NCI-H1694 (cell line): ENCODE measurements at places on chromosomes 6 and 20.

DNA sequence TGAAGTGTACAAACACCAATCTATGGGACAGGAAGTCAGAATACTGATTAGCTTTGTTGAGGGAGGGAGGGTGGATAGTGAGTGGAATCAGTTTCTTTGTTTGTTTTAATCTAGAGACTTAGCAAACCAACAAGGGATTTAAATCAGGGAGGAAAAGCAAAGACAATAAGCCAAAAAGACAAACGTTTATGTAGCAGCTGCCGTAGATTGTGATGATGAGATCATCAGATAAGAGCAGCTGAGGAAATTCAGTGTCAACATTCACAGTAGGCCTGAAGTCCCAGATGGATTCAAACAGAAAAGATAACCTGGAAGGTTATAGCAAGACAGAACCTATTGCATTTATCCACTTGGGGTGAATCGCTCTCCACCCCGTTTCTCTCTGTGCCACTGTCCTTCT is 104.9 kb upstream of the SYNDIG1 start:
- DNase-seq = no peak

DNA sequence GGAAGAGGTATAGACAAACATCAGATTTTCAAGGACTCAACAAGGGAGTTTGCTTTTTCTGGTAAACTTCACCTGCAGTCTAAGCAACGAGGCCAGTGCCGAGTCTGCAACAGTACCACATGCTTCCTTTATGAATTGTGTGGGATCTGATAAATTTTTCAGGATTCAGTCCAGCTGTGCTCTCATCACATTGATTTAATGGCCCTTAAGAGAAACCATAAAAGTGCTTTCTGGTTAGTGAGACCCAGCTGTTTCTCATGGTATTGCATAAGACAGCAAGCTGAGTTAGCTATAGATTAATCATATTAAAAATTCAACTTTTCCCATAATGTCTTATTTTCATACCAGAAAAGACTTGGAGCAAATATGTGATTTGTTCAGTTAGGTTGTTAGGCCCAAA is 291.4 kb downstream of the CENPW start:
- DNase-seq = no peak

DNA sequence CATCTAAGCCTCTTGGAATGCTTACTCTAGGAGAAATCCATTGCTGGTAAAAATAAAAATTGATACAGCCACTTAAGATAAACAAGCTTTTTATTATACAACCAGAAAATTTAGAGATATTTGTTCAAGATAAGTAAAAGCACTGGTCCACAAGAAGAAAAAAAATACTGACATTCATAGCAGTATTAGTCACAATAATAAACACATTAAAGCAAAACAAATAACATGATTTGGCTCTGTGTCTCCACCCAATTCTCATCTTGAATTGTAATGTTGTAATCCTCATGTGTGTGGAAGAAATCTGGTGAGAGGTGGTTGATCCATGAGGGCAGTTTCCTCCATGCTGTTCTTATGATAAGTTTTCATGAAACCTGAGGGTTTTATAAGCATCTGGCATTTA is 1093.5 kb upstream of the ADGRB3 start:
- DNase-seq = no peak

- DNase-seq = no peak
Observed at GRCh38 chr6:77034161-77034560, 429.1 kb downstream of the HTR1B start.

DNA sequence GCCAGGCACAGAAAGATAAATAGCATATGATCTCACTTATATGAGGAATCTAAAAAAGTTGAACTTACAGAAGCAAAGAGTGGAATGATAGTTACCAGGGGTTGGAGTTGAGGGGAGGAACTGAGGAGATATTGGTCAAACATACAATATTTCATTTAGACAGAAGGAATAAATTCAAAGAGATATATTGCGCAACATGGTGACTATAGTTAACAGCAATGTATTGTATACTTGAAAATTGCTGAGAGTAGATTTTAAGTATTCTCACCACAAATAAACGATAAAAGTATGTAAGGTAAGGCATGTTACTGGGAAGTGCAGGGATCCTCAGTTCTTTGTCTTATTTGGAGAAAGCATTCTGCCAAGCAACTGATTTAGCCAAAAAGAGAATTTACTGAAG is 171.9 kb downstream of the LMBRD1 start:
- DNase-seq = no peak

GRCh38 chr20:48019940-48020339 is 234.7 kb upstream of the SULF2 start:
- DNase-seq = no peak

DNA sequence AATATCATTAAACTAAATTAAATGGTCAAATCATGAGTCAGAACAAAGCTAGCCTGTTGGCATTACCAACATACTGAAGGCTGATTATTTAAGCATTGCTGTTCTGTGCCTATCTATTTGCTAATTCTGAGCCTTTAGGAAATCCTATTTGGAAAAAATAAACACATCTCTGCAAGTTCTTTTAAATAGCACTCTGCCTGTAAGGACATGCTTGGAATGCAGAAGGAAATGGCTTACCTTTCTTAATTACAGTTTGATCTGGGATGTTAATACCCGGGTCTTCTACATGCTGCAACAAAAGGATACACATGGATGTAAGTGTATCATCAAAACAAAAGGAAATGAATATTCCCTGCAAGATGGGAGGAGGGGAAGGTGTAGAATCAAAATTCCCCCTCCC is 8.3 kb downstream of the TFAP2A start:
- DNase-seq = no peak

DNA sequence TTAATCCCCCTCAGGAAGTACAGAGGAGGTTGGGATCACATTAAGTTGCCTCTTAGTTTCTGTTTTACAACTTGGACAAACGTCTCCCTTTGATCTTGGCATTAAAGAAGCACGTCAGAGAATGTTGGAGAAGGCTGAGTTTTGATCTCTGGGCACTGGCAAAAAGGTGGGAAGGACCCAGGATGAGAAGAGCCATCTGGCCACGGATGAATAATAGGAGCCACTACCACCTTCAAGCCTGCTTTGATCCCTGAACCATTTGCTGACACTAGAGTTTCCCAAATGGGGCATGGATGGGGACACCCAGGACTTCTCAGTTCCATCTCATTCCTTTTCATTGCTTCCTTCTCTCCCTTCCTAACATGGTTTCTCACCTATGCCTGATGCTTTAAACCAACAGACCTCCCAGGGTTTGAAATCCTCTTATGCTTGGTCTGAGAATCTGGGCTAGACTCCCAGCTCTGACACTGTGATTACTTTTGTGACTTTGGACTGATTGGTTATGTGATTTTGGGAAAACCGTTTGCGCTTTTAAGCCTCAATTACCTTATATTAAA is 5.8 kb downstream of the TM9SF4 start:
- no peak for DNase-seq

DNA sequence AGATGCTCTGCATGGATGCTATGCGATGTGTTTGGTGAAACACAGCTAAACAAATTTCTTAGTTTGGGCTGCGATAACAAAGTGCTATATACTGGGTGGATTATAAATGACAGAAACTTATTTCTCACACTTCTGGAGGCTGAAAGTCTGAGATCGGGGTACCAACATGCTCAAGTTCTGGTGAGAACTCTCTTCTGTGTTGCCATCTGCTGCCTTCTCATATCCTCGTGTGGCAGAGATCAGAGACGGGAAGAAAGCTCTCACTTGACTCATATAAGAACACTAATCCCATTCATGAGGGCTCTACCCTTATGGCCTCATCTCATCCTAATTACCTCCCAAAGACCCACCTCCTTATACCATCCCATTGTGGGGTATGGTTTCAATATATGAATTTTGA is 162.0 kb upstream of the DTNBP1 start:
- DNase-seq = no peak

DNA sequence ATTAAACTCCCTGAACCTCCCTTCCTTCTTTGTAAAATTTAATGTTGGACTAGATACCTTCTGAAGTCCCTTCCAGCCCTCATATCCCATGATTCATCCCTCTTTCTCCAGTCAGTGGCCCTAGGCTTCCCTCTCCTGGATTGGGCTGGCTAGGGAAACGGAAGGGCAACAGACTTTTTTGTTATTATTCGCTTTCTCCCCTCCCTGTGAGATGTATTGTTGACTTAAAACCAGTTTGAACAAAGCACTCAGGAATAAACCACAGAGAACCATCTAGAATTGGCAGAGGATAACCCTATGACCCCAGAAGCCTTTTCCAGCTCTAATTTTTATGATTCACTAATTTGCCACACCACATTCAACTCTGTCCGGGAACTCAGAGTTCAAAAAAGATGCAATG is 239.7 kb upstream of the SUPT3H start:
- DNase-seq = no peak

DNA sequence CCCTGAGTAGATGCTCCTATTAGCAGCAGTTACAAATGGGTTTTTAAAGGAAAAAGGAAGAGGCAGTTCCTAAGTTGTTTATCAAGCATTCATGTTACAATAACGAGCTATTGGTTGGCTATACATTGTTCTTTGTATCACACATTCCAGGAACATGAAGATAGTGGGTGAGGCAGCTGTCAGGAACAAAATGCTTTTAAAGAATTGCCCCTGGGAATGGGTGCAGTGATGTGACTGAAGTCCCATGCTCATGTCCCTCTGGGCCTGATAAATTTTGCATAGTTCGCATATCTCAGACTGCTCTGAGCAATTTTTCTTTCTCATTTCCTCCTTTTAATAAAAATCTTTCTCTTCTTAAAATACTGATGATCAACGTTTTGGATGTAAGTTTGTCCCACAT is 3.7 kb downstream of the ENPP1 start:
- no peak for DNase-seq

DNA sequence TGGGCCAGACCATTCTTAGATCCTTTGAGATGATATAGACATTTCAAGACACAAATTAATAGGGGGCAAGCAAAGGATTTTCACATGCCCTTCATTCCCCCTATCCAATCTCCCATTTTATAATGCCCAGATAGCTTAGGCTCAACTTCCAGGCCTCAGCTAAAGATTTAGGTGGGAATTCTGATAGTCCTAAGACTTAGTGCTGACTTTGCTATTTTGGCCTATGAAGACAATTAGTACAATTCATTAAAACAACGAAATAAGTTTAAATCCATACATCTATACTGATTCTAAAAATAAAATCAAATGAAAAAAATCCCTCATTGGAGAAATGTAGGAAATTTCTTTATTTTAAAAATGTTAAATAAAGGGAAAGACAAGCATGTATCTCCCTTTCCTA is 259.5 kb downstream of the CBLN4 start:
- DNase-seq = no peak

- DNase-seq = no peak
Observed at GRCh38 chr6:56106231-56106630, 141.1 kb downstream of the COL21A1 start.

GRCh38 chr6:43668151-43669028 is 19.2 kb downstream of the MRPS18A start:
- peak; percentile 18 for DNase-seq

DNA sequence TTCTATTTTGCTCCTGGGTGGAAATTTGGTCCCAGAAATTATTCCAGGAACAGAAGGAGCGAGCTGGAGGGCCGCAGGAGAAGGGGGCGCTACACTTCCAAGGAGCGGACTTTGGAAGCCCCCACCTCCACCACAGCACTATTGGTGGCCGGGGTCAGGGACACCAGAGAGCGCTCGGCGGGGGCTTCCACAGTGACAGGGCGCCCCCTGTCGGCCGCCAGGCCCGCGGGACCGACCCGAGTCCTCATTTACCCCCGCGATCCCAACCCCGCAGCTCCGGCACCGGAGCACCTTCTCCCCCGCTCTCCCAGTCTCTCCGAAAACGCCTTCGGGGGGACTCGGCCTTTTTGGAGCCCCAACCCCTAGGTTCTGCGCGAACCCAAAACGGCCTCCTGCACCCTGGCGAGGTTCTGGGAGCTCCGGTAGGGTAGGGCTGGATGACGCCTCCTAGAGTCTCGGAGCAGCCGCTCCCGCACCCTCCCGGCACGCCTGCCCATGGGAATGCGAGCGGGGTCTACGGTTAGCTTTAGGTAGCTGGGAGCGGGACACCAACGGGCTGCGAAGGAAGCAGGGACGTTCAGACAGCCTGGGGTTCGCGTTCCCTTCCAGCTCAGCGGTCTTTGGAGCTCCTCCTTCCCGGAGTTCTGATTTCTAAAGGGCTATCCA is 2.4 kb upstream of the FOXA2 start:
- no peak for DNase-seq

DNA sequence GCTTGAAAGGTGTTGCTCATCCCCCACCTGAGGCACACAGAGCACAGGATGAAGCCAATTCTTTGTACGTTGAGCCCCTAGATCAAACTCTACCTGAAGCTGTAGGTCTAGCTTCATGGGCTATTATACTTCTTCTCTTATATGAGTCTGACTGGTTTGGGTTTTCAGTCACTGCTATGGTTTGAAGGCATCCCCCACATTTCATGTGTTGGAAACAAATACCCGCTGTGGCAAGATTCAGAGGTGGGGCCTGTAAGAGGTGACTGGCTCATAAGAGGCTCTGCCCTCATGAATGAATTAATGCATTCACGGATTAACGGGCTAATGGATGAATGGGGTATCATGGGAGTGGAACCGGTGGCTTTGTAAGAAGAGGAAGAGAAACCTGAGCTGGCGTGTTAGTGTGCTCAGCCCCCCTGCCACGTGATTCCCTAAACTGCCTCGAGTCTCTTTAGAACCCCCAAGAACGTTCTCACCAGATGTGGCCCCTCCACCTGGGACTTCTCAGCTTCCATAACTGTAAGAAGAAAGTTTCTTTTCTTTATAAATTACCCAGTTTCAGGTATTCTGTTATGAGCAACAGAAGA is 39.2 kb downstream of the PREX1 start:
- DNase-seq = no peak

DNA sequence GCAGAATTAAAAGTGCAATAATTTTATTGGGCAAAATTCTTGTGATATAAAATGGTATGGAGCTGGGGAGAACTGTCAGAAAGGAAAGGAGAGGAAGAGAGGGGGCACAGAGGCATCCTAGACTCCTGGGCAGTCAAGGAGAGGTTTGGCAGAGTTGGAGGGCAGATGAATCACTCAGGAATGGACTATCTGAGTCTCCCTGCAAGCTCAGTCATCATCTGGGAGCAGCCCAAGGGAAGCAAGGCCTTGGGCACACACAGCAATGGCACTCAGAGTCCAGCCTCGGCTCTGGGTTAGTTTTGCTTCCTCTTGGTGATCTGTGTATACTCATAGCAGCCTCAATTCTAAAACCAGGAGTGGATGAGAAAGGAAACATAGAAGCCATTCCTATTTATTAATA is 67.2 kb downstream of the SLC22A1 start:
- DNase-seq = no peak

DNA sequence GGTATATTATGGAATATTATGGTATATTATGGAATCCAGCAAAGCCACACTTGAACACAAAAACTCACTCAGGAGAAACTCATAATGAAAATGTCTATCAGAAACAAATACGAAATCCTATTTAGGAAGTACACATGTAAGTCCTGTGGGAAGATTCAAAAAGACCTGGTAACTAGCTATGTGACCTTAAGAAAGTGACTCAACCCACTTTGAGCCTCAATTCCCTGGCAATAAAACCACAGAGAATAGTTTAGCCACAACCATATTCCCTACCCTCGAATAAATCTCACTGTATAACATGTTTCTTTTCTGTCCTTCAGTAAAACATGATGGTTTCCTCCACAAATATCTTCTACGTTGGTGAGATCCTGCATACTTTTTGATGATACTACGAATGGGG is 56.4 kb downstream of the ZMYND8 start:
- no peak for DNase-seq

GRCh38 chr20:50034567-50035180 is 51.9 kb downstream of the SNAI1 start:
- DNase-seq = peak; percentile 48

GRCh38 chr20:60050193-60050947 is 92.1 kb downstream of the CDH26 start:
- DNase-seq = no peak

- no peak for DNase-seq
Observed at GRCh38 chr20:14925300-14925699, 587.9 kb upstream of the FLRT3 start.
